ENCODE measurements at places on chromosomes 16 and 17.

DNA sequence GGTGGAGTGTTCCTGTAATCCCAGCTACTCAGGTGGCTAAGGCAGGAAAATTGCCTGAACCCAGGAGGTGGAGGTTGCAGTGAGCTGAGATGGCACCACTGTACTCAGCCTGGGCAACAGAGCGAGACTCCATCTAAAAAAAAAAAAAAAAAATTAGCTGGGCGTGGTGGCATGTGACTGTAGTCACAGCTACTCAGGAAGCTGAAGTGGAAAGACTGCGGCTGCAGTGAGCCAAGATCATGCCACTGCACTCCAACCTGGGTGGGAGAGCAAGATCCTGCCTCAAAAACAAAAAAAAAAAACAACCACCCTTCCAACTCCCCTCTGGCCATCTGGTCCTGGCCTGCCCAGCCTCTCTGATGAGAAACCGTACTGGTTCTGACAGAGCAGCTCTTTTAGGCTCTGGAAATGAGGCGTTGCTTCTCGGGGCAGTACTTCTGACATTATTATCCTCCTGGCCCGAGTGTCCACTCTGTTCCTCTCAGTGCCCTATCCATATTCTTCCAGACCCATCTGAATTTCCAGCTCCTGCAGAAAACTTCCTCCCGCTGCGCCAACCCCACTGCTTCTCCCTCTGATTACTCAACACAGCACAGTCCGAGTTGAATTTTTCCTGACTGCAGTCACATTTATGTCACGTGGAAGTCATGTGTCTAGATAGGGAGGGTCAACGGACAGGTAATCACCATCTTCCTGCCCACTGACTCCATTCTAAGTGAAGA, 13.3 kb downstream of the GGA2 start:
- DNase-seq: no peak

DNA sequence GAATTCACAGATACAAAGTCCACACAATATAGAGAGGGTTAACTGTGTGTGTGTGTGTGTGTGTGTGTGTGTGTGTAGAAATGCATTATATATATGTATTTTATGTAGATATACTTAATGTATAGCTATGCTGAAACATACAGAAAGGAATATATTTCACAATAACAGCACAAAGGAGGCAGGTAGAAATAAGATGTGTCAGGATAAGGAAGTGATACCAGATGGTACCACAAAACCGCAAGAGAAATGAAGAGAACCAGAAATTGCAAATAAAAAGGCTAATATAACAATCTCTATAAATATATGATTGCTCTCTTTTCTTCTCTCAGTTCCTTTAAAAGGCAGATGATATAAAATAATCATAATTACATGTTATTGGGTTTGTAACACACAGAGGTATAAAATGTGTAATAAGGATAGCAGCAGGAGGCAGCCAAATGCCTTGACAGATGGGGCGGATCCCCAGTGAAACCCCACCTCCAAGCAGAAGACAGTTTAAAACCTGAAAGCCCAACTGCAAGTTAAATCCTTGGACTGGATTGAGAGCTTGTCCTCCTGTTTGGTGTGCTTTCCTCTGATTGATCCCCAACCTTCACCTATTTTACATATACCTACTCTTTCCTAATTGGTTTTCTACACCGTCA, 365.4 kb upstream of the C16orf82 start:
- DNase-seq: no peak

- no peak for DNase-seq
These were observed 25.8 kb upstream of the HLF start for GRCh38 chr17:55238931-55239297.

DNA sequence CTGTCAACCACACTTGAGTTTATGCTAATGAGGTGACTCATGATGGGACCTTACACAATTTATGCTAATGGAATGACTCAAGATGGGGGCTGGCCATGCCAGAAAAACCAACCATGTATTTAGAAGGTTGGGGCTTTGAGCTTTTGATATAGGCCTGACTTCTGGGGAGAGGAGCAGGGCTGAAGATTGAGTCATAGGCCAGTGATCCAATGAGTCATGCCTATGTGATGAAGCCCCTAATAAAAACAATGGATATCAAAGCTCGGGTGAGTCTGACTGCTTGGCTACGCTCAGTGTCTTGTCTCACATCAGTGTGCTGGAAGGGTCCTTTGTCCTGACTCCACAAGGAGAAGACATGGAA, 7.3 kb downstream of the MFSD6L start:
- peak; percentile 55 for DNase-seq
